Activated B cell treated with CpG ODN at 0.5 μM for 24 hours (primary cell): ENCODE measurements at places on chromosomes 1 and 21. TPM values are rescaled to one million over a fixed set of nuclear protein-coding genes. Genes with fewer than 3 reads are reported as not detected.

- H3K36me3 ChIP-seq, result no peaks in the 10 kb centered on the region
- H3K4me3 ChIP-seq, result no peak overlapping the region
- peaks cover 6% of the 10 kb centered on the region for H3K27me3 ChIP-seq
- DNase-seq, result no peak
- no peaks in the 10 kb centered on the region for H3K4me1 ChIP-seq
These were observed 111.4 kb downstream of the CSMD2 start for GRCh38 chr1:34053660-34054059.

DNA sequence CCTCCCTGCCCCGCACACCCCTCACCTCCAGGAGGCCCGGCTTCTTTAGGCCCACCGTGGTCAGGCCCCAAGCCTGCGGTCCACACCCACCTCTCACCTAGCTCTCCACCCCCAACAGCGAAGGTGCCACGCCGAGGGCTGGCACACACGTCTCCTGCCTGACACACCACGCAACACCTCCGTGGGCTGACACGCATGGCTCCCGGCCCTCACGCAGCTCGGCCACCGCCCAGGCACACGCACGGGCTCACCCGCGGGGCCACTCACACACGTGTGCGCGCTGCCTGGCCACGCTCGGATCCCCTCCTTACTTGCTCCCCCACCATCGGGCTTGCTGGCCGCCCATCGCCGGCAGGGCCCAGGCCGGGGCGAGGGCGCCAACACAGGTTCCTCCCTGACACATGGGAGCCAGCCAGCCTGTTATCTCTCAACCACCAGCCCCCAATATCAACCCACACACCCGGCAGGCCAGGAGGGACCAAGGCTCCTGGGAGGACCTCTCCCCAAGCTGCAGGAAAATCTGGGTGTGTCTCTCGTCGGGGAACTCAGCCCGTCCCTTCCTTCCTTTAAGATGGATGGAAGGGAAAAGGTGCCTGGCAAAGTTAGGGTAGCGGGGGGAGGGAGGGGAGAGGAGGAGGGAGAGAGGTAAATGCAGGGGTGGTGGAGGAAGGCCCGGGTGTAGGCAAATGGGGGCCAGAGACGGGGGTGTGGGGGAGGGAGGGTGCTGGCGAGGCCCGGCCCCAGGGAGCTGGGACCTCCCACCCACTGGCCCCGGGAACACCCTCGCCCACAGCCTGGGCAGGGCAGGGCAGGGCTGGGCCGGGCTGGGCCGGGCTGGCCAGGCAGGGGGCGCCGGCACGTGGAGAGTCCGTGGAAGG, 546 bp downstream of the ELOVL1 start:
- no peaks in the 10 kb centered on the region for H3K27me3 ChIP-seq
- peaks cover 42% of the 10 kb centered on the region for H3K4me1 ChIP-seq
- peaks cover 52% of the 10 kb centered on the region for H3K36me3 ChIP-seq
- peak overlapping the region; percentile 88 for H3K4me3 ChIP-seq

- peaks cover 99% of the 10 kb centered on the region for H3K4me1 ChIP-seq
- peaks cover 72% of the 10 kb centered on the region for H3K36me3 ChIP-seq
- no peak for DNase-seq
- no peaks in the 10 kb centered on the region for H3K27me3 ChIP-seq
- peak overlapping the region; percentile 91 for H3K27ac ChIP-seq
These were observed 12.4 kb downstream of the SLC2A1 start for GRCh38 chr1:42946120-42946898.

- no peak overlapping the region for H3K4me3 ChIP-seq
- no peaks in the 10 kb centered on the region for H3K27me3 ChIP-seq
- peaks cover 49% of the 10 kb centered on the region for H3K4me1 ChIP-seq
- H3K27ac ChIP-seq, result peak overlapping the region; percentile 56
These were observed 184.5 kb downstream of the DHRS3 start for GRCh38 chr1:12433323-12434053.

DNA sequence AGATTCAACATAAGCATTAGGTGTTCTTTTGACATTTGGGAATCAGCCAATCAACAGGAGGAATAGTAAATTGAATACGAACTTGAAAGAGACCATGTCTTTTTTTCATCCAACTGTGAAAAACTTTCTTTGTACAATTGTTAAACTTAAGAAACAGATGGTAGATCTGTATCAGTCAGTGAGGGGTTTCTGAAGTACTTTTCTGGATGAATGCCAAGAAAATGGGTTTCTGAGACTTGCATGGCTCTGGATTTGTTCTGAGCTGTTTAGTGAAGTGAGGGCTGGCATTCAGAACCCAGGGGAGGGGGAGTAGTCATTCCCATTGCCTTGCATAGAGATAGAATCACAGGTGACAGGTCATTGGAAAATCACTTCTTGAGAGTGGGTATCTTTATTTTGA, 37.4 kb downstream of the PTPRC start:
- DNase-seq, result no peak
- H3K36me3 ChIP-seq, result peaks cover 57% of the 10 kb centered on the region
- H3K27me3 ChIP-seq, result no peaks in the 10 kb centered on the region
- H3K4me3 ChIP-seq, result peak overlapping the region; percentile 48
- H3K4me1 ChIP-seq, result peaks cover 92% of the 10 kb centered on the region
- peak overlapping the region; percentile 97 for H3K27ac ChIP-seq

The SLC26A9 gene
- total RNA-seq, result not detected in 2 replicates
